ENCODE measurements at places on chromosomes 16 and 17.
A peak's percentile ranks its signal among the peaks of the same experiment; 100 is the strongest.

DNA sequence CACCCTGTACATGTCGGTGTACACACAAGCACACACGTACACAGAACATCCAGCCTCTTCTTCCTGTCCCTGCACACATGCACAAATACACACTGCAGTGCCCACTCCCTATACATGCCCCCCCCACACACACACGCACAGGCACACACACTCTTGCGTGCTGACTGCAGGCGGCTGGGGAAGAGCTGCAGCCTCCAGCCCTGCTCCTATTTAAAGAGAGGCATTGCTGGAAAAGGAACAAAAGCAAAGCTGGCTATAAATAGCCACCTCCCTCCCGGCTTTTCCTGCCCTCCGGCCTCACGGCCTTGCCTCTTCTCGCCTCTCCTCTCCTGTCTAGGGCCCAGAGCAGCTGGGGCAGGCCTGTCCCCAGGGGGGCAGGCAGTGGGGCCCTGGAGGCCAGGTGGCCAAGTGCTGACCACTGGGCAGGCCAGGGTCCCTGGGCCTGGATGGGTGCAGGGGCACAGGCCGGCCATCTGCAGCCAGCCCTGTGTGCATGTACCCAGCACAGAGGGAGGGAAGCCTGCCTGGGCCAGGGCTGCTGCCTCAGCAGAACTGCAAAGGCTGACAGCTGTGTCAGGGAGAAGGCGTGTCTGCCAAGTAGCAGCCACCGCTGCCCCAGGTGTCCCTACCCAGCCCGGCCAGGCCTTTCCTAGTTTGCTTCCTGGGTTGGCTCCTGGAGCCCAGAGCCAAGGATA is 25.4 kb downstream of the RTN4RL1 start:
- no peak for DNase-seq

DNA sequence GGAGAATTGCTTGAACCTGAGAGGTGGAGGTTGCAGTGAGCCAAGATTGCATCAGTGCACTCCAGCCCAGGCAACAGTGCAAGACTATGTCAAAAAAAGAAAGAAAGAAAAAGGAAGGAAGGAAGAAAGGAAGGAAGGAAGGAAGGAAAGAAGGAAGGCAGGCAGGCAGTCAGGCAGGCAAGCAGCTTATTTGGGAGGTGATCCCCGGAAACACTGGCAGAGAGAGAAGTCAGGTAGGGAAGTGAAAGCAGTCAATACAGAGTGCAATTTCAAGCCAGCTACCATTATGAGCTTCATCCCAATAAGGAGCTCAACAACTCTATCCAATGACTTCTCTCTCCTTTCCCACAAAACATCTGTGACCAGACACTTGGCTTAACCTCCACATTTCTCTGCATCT is 83.0 kb upstream of the TBC1D3K start:
- no peak for DNase-seq

GRCh38 chr17:66296289-66296725 is 6.1 kb upstream of the PRKCA start:
- DNase-seq = no peak

DNA sequence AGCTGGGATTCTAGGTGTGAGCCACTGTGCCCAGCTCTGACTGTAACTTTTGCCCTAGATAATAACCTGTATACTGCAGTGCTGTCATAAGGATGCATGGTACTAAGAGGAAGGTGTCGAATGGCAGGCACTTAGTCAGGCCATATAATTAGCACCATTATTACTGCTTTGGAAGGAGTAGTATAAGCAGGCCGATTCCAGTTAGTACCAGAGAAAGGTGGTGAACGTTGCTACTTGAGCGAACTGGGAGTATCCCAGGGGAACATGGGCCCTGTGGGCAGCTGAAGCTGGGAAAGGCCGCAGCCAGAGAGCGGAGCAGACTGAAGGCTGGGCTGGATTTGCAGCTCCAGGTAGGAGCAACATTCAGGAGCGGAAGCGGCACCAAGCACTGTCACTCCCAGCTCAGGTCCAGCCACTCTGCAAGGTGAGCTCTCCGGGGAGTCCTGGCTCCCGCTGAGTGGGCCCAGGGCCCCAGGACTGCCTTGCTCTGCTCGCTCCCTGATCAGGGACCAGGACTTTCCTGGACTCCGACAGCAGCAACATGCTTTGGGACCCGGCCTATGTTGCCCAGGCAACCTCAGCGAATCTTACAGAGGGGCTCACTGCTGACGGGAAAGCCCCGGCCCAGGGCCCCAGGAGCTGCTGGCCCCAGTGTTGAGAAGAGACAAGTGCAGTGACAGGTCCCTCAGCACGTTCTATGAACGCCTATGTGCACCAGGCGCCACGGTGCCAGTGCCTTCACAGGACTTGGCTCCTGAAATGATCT is 28.6 kb downstream of the C16orf74 start:
- DNase-seq = no peak

DNA sequence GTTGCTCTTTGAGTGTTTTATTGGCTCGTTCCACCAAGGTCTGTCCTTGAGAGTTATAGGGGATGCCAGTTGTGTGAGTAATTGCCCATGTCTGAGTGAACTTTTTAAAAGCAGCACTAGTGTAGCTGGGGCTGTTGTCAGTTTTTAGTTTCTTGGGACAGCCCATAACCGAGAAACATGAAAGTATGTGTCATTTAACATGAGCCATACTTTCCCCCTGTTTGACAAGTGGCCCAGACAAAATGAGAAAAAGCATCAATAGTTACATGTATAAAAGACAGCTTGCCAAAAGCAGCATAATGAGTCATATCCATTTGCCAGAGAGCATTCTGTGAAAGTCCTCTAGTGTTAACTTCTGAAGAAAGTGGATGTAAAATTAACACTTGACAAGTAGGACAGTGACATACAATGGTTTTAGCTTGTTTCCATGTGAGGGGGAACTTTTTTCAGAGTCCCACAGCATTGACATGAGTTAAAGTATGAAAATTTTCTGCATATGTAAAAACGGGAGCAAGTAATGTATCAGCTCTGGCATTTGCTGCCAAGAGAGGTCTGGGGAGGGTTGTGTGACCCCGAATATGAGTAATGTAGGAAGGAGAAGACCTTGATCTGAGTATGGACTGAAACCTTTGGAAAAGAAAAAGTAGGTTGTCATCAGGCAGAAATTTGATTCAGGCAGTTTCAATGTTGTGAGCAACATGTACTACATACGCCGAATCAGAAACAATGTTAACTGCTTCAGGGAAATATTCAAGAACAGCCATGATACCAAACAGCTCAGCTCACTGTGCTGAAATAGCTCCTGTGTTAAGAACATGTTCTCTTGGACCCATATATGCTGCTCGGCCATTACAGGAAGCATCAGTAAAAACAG is 56.8 kb upstream of the ARL4D start:
- peak; percentile 81 for DNase-seq

- no peak for DNase-seq
Observed at GRCh38 chr16:51949282-51949681, 597.7 kb downstream of the TOX3 start.

All from LHCN-M2 (cell line).